ENCODE measurements at places on chromosomes 11 and 22.

DNA sequence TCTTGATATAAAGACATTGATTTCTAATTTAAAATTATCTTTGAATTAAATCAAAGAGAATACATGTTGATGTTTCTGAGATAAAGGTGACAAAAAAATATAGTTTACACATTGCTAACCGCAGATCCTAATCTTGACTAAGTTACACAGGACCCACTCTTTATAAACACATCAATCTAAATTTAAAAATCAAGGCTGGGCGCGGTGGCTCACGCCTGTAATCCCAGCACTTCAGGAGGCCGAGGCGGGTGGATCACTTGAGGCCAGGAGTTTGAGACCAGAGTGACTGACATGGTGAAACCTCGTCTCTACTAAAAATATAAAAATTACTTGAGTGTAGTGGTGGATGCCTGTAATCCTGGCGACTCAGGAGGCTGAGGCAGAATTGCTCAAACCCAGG is 1.9 kb downstream of the ARFGAP3 start:
- DNase-seq: no peak

GRCh38 chr11:101552888-101553287 is 30.9 kb downstream of the TRPC6 start:
- DNase-seq: no peak

DNA sequence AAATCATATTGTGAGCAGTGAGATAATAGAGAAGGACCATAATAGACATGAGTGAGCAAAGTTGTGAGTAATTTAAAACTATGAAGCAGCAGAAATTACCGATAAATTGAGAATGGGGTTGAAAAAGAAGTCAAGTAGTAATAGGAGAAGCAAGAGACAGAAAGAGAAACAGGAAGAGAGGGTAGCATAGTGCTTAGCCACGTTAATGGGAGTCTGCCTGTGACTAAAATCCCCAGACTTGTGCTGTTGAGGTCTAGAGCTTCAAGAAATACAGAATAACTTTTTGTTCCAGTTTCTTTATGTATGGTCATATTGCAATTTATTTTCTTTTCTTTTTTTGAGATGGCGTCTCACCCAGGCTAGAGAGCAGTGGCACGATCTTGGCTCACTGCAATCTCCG is 368.7 kb downstream of the METTL15 start:
- DNase-seq: no peak

- DNase-seq: no peak
Observed at GRCh38 chr11:6556139-6556949, 47.1 kb downstream of the RRP8 start.

GRCh38 chr11:133895061-133895479 is 49.8 kb upstream of the SPATA19 start:
- no peak for DNase-seq

DNA sequence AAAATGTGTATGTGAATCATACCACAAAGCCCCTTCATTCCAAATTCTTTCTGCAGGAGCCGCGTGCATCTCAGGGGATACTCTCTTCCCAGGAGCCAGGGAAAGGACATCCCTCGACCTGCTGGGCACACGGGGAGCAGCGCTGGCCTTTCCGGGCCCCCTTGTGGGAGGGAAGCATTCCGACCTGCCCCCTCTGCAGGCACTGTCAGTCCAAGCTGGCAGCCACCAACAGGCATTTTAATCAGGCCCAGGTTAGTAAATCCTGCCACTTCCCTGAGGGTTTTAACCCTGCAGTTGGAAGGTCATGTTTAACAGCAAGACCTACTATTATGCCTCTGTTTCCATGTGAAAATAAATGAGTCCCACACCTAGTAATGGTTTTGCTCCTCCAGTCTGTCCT is 391.5 kb downstream of the SHANK2 start:
- no peak for DNase-seq
